Smooth muscle cell of the brain vasculature (primary cell): ENCODE measurements at places on chromosomes 2 and 18.

DNA sequence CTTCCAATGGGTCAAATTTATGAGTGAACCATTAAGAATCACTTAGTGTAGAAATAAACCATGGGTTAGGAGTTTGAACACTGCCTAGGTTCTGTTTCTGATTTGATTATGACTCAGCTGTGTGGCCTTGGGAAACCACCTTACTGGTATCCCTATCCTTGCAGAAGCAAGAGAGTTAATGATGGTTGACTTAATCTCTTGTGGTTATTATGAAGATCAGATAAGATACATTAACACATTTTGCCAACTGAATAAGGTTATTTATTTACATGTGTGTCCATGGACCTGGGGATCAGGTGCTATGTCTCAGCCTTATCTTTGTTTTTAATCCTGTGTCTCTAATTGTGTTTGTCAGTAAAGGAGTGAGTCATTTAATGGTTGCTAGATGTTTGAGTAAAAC lies 5.4 kb upstream of the KCNJ13 start:
- no peak for DNase-seq

DNA sequence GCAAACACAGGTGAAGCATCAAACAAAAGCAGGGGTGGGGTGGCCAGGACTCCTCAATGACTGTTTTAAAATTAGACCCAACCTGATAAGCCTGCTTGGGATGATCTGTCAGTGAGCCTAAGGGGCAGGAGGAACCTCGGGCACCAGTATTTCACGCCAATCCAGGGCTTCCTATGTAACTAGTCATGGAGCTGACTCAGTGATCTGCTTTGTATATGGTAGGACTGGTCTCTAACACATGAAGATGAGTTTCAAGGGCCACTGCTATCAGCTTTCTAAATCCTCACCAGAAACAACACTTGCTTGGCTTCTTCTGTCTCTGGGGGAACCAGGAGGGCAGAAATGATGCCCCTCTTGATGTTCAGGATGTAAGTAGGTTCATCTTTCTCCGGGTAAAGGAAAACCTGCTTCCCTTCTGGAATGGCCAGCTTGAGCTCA lies 6.2 kb downstream of the APOB start:
- no peak for DNase-seq

DNA sequence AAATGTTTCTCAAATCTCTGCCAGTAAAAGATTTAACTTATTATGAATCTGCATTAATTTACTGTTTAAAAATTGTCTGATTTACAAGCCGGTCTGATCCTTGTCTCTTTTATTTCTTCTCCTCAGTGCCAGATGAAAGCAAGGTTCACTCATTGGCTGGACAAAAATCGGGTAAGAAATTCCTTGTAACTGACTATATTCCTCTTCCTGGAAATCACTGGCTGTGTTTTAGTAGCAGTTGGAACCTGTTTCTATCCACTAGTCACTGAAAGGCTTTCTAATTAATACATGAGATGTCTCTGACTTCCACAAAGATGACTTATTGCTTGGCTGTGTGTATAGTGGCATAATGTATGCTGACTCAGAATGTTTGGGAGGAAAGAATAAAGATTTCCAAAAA lies 436.6 kb upstream of the NRP2 start:
- DNase-seq, result no peak

DNA sequence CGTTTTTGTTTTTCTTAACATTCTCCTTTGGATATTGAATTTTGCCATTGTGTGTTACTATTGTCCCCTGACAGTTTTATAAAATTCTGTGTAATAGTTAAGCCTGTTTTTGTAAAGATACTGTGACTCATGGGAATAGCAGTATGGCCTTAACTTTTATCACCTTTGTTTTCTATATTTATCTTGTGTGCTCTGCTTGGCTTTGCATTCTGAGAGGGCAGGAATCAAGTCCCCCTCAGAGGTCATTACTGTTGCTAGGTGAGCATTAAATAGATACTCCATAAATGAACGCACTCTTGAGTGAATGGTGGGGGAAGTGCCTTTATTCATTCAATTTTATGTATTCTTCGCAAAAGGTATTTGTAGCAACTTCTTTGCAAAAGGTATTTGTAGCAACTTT lies 160.0 kb downstream of the PHLPP1 start:
- no peak for DNase-seq

GRCh38 chr2:234827096-234827860 lies 124.5 kb upstream of the SH3BP4 start:
- DNase-seq, result no peak

GRCh38 chr2:39469807-39470206 lies 32.7 kb upstream of the MAP4K3 start:
- DNase-seq, result no peak

- DNase-seq, result no peak
Observed at GRCh38 chr2:221268631-221269030, 303.5 kb downstream of the EPHA4 start.

- no peak for DNase-seq
Observed at GRCh38 chr2:54546518-54546917, 90.4 kb downstream of the SPTBN1 start.

DNA sequence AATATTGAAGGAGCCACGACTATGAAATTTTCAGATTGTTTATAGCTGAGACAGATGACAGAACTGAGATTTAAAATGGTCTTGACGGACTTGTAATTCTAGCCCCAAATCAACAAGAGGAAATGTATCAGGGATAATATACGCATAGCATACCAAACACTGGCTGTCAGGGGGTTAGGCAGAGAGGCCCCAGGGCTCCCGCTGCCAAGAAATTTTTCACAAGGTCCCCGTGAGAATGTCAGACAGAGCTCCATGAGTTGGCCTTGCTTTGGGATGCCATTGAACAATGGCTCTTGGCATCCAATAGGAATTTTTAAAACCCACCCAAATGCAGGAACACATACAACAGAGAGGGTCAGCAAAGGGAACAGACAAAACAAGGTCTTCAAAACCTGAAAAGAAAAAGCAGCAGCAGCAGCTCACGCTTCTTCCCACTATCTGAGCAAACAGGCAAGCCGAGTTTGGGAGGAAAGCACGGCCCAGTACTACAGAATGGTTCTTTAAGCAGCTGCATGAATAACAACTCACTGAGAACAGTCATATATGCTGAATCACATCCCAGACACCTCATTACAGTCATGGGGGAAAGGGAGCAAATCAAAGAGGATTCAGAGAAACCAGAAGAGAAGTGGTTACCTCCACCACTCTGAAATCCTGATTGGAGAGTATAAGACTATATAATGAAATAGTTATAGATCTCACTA lies 445.6 kb downstream of the RND3 start:
- DNase-seq, result no peak
